ENCODE measurements at places on chromosomes 13 and 19. TPM values are rescaled to one million over a fixed set of nuclear protein-coding genes. Genes with fewer than 3 reads are reported as not detected.

CEACAM3 gene
- not detected for total RNA-seq

SPACA4 gene
- total RNA-seq = not detected

OR7D2 gene
- not detected for total RNA-seq

POSTN gene
- total RNA-seq = 0.08 TPM

IRGC gene
- total RNA-seq = not detected

ZNF611 gene
- 2.3 TPM for total RNA-seq

GRIN2D gene
- total RNA-seq = 8.9 TPM

LAIR2 gene
- total RNA-seq = not detected

ALG11 gene
- 8.8 TPM for total RNA-seq

RFPL4A gene
- total RNA-seq = 0.84 TPM

IGSF23 gene
- total RNA-seq = 0.15 TPM

ADAMTSL5 gene
- 3.5 TPM for total RNA-seq

LIPE gene
- 1.3 TPM for total RNA-seq

MRPL57 gene
- 24.6 TPM for total RNA-seq

ZNF878 gene
- not detected for total RNA-seq
